T1000 (cell line): ENCODE measurements at places on chromosomes 6 and 20.

GRCh38 chr6:152642578-152643375 is 5.6 kb upstream of the SYNE1 start:
- no peak for DNase-seq

GRCh38 chr6:89413006-89413400 is 930 bp upstream of the RRAGD start:
- no peak for DNase-seq

DNA sequence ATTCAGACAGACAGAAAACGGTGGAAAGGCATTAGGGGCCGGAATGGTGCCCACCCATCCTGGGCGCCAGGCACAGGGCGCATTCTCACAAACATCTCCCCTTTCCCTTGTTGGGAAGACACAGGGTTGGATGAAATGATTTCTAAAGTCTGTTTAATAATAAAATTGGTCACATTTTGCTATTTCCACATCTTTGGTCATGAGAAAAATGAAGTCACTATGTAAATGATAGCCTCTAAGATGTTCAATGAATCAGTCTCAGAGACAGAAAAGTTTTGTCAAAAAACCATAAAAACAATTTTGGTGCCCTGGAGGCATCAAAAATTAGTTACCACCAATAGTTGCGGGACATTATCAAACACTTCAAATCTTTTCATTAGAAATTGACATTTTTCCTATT is 40.7 kb downstream of the PRR18 start:
- DNase-seq: no peak

GRCh38 chr20:63337786-63338420 is 23.2 kb downstream of the CHRNA4 start:
- no peak for DNase-seq

- no peak for DNase-seq
Observed at GRCh38 chr6:33838983-33839382, 35.2 kb upstream of the MLN start.

GRCh38 chr6:45436544-45437438 is 59.1 kb upstream of the SUPT3H start:
- DNase-seq: no peak

GRCh38 chr6:166523782-166524559 is 62.5 kb downstream of the RAMACL start:
- no peak for DNase-seq

GRCh38 chr6:33950472-33950881 is 146.7 kb upstream of the MLN start:
- no peak for DNase-seq

DNA sequence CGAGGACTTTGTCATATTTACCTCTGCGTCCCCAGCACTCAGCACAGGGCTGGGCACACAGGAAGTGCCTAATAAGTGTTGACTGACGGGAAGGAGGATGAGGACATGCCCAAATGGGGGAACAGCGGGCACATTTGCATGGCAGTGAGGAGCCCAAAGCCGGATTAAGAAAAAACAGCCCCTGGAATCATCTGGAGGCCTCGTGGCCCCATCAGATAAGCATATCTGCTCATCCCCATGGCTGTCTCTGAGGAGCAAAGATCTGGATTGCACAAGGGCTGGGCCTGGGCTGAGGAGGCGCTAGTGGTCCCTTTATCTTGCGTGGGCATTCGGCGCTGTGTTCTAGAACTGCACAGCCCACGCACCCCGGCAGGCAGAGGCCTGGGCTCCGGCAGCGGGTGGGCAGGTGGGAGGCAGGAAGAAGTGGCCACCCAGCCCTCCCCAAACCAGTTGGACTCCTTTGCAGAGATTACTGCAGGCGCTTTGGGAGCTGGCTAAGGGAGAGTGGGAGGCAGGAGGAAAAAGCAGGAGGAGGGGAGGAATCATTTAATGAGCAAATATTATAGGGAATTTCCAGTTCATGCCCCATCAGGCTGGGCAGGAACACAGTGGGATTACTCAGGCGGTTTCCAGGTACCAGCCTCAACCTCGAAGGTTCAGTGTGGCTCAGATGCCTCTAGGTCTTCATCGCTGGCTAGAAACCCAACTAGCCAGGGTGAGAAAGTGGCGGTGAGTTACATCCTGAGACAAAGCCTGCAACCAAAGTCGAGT is 108.1 kb downstream of the CEBPB start:
- DNase-seq: no peak

GRCh38 chr6:163941624-163941976 is 527.1 kb downstream of the QKI start:
- no peak for DNase-seq

- no peak for DNase-seq
Observed at GRCh38 chr6:19714434-19715166, 122.6 kb upstream of the ID4 start.

GRCh38 chr20:51333446-51333845 is 209.1 kb downstream of the NFATC2 start:
- no peak for DNase-seq

GRCh38 chr20:9397928-9398327 is 116.5 kb upstream of the LAMP5 start:
- DNase-seq: no peak

DNA sequence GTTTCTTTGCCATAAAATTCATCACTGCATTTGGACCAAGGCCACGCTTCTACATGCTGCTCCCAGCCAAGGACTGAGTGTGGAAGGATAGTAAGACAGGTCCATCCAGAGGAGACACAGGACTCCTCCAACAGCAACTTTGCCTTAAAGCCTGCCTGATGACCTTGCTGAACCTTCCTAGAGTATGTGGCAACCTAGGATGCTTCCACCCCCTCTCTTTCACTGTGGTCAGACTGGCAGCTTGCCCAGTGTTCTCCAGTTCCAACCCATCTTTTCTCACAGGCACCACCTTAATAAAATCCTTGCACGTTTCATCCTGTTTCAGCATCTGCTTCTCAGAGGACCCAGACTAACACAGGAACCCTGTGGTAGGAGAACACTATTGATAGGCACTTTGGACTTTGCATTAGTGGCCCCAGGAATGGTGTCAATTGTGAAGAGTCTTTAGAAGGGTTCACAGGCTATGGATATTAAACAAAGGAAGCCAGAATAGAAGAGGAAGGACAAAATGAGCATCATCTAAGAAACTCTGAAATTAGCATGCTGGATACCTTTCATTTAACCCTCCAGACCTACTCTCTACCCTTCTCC is 2.4 kb upstream of the PKHD1 start:
- DNase-seq: no peak

- no peak for DNase-seq
Observed at GRCh38 chr20:36646678-36647077, 682 bp upstream of the SLA2 start.

- no peak for DNase-seq
Observed at GRCh38 chr6:155075930-155076695, 81.0 kb downstream of the TIAM2 start.

- no peak for DNase-seq
Observed at GRCh38 chr20:22568872-22569344, 15.5 kb downstream of the FOXA2 start.

GRCh38 chr20:20295621-20296498 is 72.0 kb upstream of the INSM1 start:
- no peak for DNase-seq

- no peak for DNase-seq
Observed at GRCh38 chr20:43821795-43822194, 92.9 kb upstream of the TOX2 start.

DNA sequence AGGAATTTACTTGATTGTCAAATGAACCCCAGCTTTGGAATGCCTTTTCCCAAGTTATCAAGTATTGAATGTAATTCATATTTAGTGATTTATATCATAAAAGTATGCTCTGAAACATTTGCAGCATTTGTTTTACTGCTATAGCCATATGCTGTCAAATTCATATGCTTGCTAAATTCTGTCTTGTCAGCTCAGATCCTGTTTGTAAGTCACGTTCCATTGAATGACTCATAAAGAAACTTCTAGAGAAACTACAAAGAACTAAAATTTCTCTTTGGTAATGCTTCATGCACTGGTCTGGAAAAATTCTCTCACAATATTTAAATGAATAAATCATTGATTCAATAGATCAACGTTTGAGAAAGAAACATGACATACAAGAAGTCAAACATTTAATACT is 445.9 kb downstream of the PHF3 start:
- no peak for DNase-seq

GRCh38 chr6:40258531-40258930 is 324.3 kb upstream of the MOCS1 start:
- no peak for DNase-seq

DNA sequence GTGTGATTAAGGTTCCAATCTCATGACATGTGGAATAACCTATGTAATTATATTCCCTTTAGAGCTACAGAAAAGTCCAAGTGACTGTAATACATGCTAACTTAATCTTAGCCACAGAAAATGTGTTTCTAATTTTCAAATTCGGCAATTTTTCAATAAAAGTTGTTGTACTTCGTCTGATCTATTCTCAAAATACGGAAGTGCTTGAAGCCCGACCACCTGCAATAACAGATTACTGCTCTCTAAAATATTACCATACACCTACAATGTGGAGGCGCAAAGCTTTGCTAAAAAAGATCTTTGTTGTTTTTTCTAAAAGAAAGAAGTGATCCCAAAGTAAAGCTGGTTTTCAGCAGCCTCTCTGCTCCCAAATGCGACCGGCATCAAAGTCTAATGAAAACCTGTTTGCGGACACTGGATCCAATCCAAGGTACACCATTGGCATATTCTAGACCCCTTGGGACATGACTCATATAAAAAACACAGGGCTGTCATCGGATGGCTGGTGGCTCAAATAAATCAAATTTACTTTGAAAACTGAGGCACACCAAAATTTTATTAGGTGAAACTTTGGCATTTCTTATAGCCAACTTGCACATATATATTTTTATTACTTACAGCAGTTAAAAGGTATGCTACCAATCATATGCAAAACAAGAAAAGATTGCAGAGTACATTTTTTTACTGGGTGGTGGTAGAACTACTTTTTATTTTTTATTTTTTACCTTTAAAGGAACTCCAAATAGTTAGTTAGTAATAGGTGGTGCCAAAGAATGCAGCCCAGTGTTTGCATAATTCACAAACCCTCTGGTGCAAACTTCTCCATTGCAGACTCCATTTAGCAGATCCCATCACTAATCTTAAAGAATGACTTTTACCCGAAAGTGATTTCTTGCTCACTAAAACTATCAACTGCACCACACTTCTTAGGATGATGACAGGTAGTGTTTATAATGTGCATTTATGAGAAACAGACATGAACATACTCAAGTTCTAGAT is 118.7 kb upstream of the TBX18 start:
- peak; percentile 11 for DNase-seq

DNA sequence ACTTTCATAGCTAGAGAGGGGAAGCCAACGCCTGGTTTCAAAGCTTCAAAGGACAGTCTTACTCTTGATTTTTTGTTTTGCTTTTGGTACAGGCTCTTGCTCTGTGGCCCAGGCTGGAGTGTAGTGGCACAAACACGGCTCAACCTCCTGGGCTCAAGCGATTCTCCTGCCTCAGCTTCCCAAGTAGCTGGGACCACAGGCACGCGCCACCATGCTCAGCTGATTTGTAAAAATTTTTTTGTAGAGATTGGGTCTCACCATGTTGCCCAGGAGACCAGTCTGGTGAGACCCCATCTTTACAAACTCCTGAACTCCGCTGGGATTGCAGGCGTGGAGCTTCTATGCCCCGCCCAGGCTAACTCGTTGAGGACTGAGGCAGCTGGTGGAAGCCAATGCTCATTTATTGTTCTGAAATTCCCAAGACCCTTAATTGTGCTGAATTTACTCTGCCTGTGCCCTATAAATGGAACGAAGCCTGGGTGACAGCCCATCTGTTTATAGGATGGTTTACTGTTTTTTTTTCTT is 18.0 kb downstream of the SRSF3 start:
- DNase-seq: no peak

GRCh38 chr20:19327401-19327800 is 115.0 kb downstream of the SLC24A3 start:
- no peak for DNase-seq

DNA sequence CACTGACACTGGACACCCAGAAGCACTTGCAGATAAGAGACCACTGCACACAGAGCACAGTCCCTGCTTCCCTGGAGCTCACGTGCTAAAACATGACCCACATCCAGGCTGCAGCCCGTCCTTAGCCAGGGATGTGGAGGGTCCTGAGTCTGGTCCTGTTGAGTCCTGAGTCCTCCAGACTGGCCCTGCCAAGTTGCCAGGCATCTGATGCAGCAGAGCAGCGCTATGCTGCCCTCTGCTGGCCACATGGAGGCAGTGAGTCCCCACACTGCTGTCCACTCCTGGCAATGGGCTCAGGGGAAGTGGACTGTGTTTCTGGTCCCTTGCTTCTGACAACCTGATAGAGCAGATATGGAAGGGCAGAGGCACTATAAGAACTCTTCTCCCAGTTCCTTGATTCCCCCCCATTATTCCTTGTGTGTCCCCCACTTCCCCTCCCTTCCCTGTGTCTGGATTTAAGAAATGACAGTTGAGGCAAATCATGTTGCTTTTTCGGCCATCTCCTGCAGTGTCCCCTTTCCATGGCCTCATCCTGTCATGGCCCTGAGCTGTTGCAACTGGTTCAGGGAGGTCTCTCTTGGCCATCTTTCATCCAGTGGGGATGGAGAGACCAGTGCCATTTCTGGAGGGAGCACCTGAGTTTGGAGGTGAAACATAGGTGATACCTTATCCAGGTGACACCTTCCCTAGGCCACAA is 86.0 kb downstream of the DHX35 start:
- peak; percentile 55 for DNase-seq

DNA sequence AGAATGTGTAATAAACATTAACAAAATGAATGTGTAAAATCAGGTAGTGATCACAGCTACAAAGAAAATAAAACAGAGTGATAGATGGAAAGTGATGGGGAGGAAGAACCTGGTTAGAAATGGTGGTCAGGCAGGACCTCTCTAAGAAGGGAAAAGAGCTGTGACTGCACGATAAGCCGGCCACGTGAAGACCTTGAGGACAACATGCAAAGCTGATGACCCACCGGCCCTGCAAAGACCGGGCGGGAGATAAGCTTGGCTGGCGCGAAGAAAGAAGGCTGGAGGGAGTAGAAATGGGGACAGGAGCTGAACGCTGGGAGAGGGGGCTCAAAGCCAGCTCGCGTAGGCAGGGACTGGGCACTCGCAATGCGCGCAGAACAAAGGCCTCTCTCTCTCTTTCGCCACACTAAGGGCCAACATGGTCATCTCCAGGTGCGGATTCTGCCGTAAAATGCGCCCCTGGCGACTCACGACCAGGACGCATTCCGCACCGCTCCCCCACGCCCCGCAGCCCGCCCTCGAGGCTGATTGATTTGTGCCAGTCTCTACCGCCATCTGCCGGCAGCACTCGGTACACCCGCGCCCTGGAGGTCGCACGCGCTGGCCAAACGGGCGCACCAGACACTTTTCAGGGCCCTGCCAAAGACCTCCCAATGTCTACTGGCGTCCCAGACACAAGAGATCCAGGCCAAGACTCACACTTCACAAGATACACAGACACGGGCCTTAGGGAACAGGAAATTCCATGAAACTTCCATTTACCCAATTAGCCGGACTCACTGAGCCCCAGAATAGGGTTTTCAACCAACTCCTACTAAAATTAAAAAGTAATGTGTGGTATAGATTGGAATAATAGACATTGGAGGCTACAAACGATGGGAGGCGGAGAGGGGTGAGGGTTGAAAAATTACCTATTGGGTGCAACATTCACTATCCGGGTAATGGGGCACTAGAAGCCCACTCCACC is 9.4 kb downstream of the DEFB132 start:
- peak; percentile 24 for DNase-seq
